ENCODE measurements at places on chromosomes 16 and 17.

DNA sequence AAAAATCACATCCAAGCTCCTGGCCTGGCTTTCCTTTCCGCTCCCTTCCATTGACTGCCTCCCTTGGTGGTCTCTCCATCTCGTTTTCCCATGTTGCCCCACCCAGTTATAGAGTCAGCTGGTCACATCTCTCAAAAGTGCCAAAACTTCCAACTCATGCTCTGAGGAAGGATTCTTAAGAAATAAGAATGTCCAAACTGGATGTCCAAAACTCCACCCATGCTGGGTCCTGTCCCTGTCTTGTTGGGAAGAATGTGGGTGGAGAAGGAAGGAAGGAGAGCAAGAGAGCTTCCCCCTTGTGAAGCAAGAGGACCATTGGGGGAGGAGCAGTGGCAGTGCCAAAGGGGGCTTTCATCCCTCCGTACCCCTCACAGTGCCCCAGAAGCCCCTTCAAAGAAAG is 44.6 kb upstream of the MAP3K14 start:
- DNase-seq, result no peak

DNA sequence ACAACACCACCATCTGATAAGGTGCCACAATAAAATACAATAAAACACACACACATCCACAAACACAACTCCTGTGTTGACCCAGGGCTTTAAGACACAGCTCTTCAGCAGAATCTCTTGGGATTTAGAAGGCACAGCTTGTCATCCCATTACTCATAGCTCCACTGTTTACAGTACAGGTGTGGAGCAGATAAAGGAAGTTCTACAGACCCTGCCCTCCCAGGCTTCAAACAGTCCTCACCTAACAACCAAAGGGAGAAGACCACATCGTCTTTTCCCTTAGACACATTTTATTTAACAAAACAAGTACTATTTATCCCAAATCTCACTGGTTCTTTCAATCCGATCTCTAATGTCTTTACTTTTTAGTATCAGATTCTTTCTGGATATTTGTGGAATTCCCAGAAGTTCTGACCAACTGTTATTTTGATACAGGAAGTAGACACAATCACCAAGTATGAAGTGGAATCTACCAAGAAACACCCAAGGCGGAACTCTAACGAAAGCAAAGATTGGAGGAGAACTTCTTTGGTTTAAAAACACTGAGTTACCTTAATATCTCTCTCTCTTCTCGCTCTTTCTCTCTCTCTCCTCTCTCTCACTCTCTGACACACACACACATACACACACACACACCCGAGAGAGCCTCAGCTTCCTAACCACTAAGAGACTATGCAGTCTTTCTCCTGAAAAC is 46.1 kb downstream of the CYTH1 start:
- no peak for DNase-seq

GRCh38 chr17:21814776-21815175 is 122.5 kb downstream of the KCNJ18 start:
- DNase-seq, result no peak

GRCh38 chr16:68069511-68070248 is 15.5 kb upstream of the NFATC3 start:
- DNase-seq, result no peak

- no peak for DNase-seq
Measured at GRCh38 chr16:79331066-79331465, 269.5 kb downstream of the MAF start.

- no peak for DNase-seq
Measured at GRCh38 chr16:87384162-87384874, 742 bp upstream of the FBXO31 start.

- no peak for DNase-seq
Measured at GRCh38 chr16:88441460-88441859, 11.6 kb upstream of the ZFPM1 start.

GRCh38 chr16:4091240-4092012 is 24.8 kb downstream of the ADCY9 start:
- DNase-seq, result no peak

- DNase-seq, result no peak
Measured at GRCh38 chr16:30896889-30897733, 697 bp downstream of the CTF1 start.

- no peak for DNase-seq
Measured at GRCh38 chr17:78506454-78507309, 70.5 kb downstream of the DNAH17 start.

DNA sequence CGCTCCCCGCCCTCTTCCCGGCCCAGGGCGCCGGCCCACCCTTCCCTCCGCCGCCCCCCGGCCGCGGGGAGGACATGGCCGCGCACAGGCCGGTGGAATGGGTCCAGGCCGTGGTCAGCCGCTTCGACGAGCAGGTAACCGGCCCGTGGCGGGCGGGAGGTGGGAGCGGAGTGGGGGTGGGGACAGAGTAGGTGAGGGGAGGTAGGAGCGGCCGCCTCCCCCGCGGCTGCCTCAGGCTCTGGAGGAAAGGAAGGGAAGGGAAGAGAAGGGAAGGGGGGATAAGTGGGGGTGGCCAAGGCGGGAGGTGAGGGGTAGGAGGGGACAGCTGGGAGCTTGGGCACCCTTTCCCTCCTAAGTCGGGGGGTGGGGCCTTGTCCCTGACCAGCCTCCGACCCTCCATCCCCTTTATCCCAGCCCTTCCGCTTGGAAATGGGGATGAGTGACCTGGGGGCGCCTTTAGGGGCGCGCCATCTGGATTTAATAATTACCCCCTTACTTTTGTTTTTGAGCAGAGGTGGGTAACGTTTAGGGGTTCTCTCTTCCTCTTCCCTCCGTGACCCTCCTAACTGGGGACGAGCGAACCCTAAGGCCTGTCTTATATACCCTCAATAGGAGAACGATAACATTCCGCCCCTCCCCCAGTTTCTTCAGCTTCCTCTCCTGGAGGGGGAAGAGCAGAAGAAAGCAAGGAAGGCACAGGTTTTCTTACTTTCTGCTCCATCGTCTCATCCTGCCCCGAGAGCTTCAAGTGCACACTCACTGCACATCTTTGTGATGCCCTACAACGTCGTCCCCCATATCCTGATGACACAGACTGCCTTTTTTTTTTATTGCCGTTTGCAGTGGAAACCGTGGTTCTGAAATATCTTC is 694 bp downstream of the NF1 start:
- no peak for DNase-seq

GRCh38 chr17:45035848-45036247 is 15.6 kb downstream of the DCAKD start:
- no peak for DNase-seq

- DNase-seq, result no peak
Measured at GRCh38 chr17:75404731-75405364, 630 bp downstream of the GRB2 start.

DNA sequence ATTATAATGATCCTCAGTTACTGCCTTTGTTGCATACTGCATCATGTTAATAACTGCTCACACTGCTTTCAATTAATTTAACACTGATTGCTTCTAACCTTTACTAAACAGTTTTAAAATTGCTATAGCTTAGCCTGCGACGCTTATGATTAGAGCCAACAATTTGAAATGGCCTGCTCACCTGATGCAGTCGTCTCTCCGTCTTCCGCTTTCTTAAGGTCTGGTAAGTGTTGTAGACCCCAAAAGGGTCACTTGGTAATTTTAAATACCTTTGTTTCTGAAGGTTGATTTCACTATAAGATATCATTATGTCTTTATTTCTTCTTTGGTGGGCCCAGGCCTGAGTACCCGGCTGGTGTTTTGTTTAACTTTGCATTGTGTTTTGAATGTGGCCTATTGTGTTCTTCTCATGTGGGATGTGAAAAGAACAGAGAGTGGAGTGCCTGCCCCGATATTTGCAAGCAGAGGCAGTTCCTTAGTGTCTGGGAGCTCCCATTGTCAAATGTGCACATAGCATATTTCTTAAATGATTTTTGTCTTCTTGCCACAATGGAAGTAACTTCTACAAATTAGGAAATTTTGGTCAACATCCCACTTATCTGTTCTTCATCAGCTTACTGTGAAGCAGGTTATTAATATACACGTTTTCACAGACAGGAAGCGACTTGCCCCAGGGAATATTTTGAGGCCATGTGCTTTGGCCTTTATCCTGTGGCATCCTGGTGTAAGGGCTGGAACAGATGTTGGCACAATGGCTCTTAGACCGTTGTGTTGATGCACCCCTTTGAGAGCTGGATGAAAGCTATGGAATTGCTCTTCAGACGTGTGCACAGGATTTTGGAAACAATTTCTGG is 2.9 kb downstream of the PHKB start:
- DNase-seq, result no peak

GRCh38 chr16:87621976-87622713 is 19.8 kb downstream of the JPH3 start:
- DNase-seq, result no peak

- no peak for DNase-seq
Measured at GRCh38 chr16:86966777-86967176, 350.4 kb downstream of the C16orf95 start.

- no peak for DNase-seq
Measured at GRCh38 chr17:50175035-50175807, 9.4 kb downstream of the SGCA start.

Data from epithelial cell of proximal tubule (primary cell).